ENCODE measurements at places on chromosomes 16 and 17.

DNA sequence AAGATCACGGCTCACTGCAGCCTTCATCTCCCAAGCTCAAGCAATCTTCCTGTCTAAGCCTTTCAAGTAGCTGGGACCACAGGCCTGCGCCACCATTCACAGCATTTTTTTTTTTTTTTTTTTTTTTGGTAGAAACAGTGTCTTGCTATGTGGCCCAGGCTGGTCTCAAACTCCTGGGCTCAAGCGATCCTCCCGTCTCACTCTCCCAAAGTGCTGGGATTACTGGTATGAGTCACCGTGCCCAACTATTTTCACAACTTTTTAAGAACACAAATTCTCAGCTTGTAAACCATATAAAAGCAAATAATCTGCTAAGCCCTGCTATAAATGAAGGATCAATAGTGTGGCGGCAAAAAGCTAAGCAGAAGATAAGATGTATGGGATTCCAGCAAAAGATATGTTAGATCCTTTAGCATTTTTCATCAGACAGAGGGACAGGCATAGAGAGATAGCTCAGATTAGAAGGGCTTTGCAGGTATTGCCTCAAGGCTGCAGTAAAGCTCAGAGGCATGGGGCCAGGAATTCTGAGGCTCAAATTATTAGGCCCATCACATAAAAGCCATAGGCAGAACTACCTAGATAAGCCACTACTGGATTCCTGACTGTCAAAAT is 55.1 kb downstream of the EMP2 start:
- DNase-seq, result no peak

DNA sequence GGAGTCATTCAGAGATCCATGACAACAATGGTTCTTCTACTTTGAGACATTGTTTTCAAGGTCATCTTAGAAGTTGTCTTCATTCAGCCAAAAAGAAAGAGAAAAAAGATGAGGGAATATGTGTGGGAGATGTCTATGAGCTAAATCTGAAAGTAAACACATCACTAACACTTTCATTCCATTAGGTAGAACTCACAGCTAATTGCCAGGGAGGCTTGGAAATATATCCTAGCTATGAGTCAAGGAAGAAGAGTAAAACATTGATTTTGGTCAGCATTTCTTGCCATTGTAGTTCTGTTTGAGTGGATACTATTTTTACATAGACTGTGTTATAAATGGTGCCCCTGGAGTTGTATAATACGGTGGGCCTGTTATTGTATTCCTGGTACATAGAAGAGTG is 316.4 kb upstream of the MYOCD start:
- DNase-seq, result no peak

- no peak for DNase-seq
These were observed 17.3 kb upstream of the MYO1D start for GRCh38 chr17:32894245-32894644.

DNA sequence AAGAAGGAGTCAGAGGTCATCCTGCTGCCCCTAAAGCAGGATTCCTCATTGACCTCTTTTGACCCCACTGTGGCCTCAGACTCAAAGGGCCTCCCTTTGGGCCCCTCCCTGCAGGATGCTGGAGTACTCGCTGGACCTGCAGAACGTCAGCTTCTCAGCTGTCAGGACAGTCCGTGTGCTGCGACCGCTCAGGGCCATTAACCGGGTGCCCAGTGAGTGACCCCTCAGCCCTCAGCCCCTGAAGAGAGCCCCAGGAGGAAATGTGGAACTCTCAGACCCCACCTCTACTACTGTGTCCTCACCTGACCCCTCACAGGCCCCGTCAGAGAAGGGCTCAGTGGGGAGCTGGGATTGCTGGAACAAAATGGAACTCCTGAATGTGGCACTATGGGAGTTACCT is 9.1 kb downstream of the CACNA1G start:
- DNase-seq, result no peak

DNA sequence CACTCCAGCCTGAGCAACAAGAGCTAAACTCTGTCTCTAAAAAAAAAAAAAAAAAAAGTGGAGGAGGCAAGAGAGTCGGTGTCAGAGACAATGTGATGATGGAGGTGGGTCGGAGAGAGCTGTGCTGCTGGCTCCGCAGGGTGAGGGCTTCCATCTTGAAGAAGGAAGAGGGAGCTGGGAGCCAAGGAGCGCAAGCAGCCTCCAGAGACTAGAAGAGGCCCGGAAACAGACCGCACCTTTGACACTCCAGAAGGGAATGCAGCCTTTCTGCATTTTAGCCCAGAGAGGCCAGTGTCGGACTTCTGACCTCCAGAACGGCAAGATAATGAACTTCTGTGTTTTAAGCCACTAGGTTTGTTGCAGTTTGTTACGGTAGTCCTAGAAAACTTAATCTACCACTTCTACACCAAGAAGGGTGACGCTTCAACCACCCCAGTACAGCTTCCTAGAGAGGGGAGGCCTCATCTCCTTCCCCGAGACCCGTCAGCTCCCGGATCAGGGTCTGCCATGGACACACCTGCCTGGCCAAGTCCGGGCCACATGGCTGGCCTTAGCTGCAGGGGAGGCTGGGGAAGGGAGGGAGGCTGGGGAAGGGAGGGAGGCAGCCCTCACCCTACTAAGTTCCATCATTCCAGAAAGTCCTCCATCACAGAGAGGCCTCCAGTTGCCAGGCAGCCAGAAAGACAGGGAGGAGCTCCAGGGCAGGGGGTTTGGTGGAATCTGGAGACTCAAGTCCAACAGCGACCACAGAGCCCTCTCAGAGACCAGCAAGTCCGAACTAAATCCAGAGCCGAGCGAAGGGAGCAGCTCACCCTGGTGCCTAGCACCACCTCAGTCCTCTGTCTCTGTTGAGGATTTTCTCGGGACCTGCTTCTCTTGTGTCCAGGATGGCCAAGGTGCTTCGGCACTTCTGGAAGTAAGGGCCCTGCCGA is 13.2 kb upstream of the RBFOX3 start:
- DNase-seq, result no peak

DNA sequence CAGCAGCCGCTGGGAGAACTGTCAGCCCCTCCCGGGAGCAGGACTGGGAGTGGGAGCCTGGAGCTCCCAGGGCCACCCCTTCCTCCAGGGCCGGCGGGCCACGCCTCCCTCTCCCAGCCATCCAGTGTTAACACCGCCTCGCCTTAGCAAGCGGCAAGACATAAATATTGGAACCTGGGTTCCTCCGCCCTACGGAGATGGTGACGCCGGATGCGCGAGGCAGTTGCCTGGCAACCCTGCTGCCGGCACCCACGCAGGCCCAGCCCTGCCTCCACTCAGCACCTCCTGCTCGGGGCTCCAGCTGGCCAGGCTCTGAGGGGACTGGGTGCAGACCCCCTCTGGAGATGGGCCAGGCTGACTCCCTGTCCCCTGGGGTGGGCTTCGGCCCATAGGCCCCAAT is 27.4 kb upstream of the CACNA1H start:
- peak; percentile 51 for DNase-seq

- no peak for DNase-seq
These were observed 8.0 kb upstream of the SPATA32 start for GRCh38 chr17:45269912-45270311.

- peak; percentile 76 for DNase-seq
These were observed 18.6 kb downstream of the NOD2 start for GRCh38 chr16:50711862-50712559.

- DNase-seq, result no peak
These were observed 868 bp downstream of the MED13 start for GRCh38 chr17:62064029-62064790.

DNA sequence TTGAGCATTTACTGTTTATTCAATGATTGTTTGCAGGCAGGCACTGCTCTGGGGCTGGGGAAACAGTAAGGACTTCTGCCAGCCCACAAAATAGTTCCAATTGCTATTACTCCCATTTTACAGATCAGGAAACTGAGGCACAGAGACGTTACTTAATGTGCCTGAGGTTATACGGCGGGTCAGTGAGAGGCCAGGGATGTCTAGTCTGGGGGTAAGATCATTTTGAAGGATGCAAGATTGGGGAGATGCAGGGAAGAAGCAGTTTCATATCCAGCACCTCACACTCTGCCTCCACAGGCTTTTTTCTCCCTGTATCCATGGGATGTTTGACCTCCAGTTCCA is 46.5 kb downstream of the ABAT start:
- no peak for DNase-seq

DNA sequence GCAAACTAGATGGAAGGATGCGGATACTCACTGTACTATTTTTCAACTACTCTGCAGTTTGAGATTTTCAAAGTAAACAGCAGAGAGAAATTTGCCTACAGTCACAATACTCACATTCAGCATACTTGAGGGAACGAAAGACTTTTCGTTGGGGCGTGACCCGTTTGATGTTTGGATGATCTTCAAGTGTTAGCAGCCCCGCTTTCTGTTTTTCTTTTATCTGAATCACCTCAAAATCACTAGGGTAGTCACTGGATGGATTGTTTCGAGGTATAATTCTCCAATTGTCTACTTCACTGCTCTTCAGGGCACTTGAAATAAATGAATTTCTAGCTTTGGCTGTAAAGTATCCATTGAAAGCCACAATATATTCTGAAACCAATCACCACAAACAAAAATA is 17.8 kb downstream of the MBTPS1 start:
- no peak for DNase-seq

DNA sequence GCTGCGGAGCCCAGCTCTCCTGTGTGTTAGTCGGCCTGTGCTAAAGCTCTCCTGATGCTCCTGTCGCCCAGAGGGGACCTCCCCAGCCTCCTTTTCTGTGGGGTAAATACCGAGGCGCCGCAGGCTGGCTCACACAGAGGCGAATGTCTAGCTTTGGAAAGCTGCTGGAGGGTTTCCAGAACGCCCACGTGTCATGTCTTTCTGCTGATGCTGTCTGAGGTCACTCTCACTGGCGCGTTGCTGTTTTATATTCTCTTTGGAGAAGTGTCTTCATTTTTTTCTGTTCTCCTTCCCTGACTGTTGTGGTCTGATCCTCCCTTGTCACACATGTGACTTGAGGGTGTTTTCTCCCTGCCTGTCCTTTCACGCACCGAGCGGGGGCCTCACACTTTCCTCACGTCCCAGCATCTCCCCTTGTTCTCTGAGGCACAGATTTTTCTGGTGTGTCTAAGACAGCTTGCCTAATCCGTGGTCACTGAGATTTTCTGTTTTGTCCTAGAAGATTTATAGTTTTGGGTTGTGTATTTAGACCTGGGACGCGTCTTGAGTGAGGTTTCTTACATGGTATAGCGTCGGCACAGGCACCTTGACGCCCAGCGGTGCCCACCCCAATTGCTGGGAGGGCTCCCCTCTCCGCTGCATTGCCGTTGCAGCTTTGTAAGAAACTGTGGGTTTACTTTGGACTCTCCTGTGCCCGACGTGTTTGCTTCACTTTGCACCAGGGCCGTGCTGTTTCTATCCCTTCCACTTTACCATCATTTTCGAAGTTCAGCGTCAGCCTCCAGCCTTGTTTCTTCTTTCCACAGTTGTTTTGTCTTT is 92.1 kb upstream of the ZNF750 start:
- no peak for DNase-seq

DNA sequence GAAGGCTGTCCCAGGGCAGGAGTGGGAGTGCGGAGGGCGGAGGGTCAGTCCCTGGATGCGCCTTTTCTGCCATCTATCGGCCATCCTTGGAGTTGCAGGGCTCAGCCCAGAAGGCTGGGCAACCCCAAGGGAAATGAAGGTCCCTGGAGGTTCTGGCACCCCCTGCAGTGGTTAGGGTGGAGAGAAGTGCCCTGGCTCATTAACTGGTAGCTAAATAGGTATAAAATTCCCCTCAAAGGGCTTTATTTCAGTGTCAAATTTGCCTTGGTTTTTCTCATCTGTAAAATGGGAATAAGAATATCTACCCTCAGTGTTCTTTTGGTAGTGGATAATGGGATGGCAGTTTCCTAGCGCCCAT is 22.4 kb downstream of the C17orf75 start:
- DNase-seq, result peak; percentile 42

Measured in caudate nucleus (tissue), 63 donors.